ENCODE measurements at places on chromosomes 5 and 9.

GRCh38 chr9:100432736-100433135, 5.8 kb downstream of the MSANTD3 start:
- DNase-seq: no peak

GRCh38 chr5:32241034-32241783, 67.1 kb upstream of the GOLPH3 start:
- DNase-seq: no peak

- DNase-seq: no peak
Measured at GRCh38 chr9:105242557-105242956, 1.9 kb upstream of the SLC44A1 start.

DNA sequence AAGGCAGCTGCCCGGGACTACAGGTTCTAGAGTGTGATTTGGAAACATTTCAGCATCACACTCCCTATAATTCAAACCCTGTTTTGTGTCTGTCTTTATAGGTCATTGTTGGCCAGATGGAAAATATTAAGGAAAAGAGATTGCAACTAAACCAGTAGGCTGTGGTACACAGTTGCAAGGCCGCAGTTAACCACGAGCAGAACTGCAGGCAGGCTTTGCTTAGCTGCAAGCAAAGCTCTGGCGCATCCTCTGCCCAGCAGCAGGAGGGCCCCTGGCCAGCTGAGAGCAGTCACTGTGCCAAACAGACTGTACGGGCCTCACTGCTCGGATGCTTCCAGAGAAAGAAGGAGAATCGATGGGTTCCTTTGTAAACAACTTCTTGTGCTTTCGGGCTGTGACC, 204.5 kb downstream of the DENND1A start:
- no peak for DNase-seq

DNA sequence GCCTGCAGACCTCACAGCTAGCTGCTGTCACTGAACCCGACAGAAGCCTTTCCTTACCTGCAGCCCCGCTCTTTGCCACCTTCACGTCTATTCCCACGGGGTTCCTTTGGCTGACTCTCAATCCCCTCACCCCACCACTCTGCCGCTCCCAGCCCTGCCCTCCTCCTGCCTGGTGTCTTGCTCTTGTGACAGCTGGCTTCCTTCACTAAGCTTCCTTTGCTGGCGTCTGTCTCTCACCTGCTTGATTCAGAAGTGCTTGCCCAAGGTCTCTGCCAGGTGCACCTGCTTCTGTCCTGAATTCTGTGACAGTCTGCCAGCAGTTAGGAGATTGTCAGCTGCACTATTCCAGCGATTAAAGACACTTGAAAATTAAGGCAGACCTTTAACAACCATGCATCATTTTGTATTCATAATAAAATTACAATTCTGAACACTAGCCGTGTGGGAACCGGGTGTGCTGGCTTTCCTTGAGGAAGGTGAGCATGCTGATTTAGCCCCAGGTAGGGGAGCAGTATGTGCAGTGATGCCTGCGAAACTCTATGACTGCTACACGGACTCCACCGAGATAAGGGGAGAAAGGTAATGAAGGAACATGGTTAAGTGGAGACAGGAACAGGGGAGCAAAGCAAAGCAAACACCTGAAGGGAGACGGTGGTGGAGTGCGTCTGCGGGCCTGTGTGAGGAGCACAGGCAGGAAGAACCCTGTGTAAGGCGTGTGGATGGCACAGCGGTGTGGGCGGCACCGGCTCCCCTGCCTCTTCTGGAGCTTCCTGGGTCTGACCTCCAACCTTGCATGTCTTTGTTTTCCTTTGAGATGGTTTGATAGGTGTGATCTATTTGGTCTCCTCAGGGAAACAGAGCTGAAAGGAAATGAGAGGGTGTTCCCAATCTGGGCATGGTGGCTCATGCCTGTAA, 80.1 kb upstream of the CACNA1B start:
- no peak for DNase-seq

DNA sequence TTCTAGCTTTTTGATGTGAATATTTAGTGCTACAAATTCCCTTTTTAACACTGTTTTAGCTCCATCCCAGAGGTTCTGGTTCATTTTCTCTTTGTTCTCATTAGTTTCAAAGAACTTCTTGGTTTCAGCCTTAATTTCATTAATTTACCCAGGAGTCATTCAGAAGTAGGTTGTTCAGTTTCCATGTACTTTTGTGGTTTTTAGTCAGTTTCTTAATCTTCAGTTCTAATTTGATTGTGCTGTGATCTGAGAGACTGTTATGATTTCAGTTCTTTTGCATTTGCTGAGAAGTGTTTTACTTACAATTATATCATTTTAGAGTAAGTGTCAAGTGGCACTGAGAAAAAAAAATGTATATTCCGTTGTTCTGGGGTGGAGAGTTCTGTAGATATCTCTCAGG, 240.1 kb upstream of the RASA1 start:
- DNase-seq: no peak

GRCh38 chr9:109289931-109290330, 30.9 kb downstream of the EPB41L4B start:
- no peak for DNase-seq
